ENCODE measurements at places on chromosomes 5 and 9.

GRCh38 chr9:34578241-34579103 is 11.1 kb downstream of the CNTFR start:
- DNase-seq, result no peak

- DNase-seq, result no peak
Observed at GRCh38 chr9:87122947-87123685, 175.8 kb upstream of the GAS1 start.

DNA sequence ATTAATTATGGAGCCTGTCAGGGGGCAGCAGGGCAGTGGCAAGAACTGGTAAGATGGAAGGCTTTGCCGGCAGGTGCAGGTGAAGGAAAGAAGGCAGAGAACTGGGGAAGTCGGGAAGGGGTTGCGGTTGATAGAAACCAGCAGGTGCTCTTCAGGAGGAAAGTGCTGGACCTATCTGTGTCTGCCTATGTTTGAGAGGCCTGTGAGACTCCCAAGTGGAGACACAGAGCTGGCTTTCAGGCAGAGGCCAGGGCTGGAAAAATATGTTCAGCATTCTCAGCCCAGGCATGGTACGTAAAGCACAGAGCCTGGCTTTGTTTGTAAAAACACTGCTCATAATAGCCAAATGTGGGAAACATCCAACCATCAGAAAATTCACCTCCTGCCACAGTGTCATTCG is 69.5 kb downstream of the S1PR3 start:
- no peak for DNase-seq

DNA sequence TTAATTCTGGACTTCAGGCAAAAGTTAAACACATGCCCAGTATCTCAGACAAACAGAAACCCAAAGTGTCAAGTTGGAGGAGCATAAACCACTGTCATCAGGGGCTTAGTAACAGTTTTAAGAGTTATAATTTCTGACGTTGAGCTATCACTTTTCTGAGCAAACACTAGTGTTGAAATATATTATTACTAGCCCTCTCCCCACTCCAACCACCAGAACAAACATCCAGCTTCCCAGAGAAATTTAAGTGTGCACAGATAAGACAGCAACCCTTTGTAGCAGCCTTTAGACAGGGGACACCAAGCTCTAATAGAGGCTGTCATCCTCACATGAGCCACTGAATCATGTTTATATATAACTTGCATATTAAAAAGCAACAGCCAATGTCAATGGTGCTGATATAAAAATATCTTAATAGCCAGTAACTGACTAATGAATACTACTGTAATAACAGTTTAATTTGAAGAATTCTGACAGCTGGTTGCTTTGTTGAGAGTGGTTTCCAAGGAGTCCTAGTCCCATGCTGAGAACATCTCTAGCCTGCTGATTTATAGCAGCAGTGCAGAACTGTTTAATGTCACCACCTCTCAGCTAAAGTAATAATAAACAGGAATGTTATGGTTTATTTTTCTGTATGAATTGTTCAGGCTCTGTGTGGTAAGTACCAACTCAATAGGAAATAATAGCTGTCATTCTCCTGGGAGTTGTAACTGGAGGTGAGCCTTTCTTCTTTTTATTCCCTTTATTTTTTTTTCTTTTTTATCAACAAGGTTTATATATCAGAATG is 528.7 kb upstream of the ZNF608 start:
- no peak for DNase-seq

- no peak for DNase-seq
Observed at GRCh38 chr5:146151970-146152369, 30.5 kb downstream of the LARS1 start.

- no peak for DNase-seq
Observed at GRCh38 chr5:113166261-113166660, 189.7 kb downstream of the DCP2 start.

GRCh38 chr9:8011974-8012373 is 212.4 kb upstream of the DMAC1 start:
- no peak for DNase-seq

GRCh38 chr5:110441035-110441434 is 285.4 kb downstream of the TMEM232 start:
- peak; percentile 4 for DNase-seq

GRCh38 chr5:141475625-141476131 is at the start of gene PCDHGC3:
Gene PCDHGC3 (plus strand): TSS chr5:141475966. CDS start chr5:141476117, 151 bp downstream.
- peak; percentile 94 for DNase-seq

- DNase-seq, result no peak
Observed at GRCh38 chr5:65440456-65440855, 41.3 kb downstream of the ADAMTS6 start.

GRCh38 chr5:123561230-123561629 is 49.3 kb downstream of the CSNK1G3 start:
- DNase-seq, result no peak

GRCh38 chr5:178467568-178468195 is 122.5 kb downstream of the COL23A1 start:
- peak; percentile 71 for DNase-seq

- no peak for DNase-seq
Observed at GRCh38 chr9:37984278-37984671, 80.3 kb upstream of the SLC25A51 start.

DNA sequence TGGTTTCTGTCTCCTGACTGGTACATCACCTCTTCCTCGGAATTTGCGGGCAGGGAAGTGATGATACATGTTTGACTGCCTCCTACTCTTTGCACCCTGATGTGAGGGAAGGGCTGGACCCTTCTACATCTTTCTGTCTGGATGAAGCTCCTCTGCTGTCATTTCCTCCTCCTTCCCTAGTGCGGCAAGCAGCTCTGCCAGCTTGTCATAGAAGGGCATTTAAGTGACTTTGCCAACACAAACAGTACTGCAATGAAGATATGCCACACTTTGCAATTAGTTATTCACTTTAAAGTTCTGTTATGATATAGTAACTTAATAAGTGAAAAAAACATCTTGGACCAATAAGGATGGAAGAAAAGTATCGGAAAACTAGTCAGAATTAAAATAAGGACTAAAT is 48.5 kb upstream of the ABL1 start:
- DNase-seq, result no peak

DNA sequence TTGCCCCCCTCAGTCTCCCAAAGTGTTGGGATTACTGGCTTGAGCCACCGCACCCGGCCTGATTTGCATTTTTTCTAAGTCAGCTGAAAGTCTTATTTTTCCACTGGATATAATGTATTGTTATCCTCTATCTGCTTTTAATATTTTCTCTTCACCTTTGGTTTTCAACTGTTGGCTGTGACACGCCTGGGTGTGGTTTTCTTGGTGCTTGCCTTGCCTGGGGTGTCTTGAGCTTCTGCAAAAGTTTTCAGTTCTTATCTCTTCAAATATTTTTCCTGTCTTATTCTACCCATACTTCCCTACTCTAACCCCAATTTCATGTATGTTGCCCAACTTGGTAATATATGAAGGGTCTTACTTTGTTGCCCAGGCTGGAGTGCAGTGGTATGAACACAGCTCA is 4.3 kb upstream of the MXD3 start:
- no peak for DNase-seq

- no peak for DNase-seq
Observed at GRCh38 chr9:123372766-123373446, 16.9 kb downstream of the CRB2 start.

GRCh38 chr5:162886717-162887116 is 550.7 kb upstream of the CCNG1 start:
- DNase-seq, result no peak

DNA sequence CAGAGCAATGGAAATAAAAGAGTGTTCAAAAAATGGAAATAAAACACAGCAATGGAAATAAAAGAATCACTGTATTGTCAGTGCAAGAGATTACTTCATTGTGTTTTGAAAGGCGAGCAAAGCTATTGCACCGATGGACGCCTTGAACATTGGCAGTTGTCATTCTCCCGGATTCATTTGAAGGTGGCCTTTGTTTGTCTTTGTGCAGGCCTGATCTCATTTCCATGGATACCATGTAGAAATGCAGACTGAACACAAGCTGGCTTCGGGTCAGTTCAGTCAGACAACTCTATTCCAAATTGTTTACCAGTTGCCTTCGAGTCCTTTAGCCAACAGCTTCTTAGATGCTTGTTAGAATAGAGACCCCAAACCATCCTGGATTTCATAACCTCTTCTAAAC is 8.3 kb downstream of the ITGA2 start:
- no peak for DNase-seq

- no peak for DNase-seq
Observed at GRCh38 chr5:166342402-166342801, 1949.0 kb upstream of the WWC1 start.

DNA sequence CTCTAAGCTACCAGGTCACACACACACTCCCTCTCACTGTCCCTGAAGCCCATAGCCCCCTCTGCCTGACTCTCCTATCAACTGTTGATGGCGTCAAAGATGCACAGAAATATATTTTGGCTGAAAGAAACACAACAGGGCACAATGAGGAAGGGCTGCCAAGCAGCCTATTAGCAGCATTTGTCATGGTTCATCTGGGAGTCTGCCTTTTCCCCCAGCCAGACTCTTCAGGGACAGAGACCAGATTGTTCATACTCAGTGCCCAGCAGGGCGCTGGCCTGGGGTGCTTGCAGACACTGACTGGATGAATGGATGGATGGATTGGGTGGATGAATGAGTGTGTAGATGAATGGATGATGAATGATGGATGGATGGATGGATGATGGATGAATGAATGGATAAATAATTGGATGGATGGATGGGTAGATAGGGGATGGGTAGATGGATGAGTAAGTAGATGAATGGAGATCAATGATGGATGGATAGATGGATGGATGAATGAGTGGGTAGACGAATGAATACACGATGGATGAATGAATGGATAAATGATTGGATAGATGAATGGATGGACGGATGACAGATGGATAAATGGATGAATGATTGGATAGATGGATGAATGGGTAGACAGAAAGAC is 90.5 kb downstream of the ADAMTS2 start:
- DNase-seq, result no peak

DNA sequence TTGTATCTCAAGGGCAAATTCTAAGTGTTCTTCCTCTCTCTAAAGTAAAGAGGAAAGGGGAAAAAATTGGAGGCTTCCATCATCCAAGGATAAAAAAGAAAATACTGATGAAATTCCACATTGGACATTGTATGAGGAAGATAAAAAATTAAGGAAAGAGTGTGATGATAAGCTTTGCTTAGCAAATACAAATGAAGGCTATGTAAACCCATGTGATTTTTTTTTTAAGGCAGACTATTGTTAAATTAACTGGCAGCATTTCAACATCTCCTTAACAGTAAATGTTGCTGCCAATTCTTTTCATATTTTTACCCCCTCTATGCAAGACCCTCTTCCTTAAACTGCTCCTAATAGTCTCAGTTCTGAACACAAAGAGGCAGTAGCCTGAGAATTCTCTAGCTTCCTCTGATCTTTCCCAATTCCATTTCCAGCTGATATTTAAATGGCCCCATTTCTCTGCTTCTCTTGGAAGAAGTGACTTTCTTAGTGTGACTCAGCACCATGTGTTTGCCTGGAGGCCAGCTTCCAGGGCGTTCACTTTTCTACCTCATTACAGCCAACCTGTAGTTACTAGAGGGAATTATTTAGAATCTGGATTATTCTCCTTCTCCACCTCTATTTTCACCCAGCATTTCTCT is 159.7 kb downstream of the TLE1 start:
- no peak for DNase-seq

DNA sequence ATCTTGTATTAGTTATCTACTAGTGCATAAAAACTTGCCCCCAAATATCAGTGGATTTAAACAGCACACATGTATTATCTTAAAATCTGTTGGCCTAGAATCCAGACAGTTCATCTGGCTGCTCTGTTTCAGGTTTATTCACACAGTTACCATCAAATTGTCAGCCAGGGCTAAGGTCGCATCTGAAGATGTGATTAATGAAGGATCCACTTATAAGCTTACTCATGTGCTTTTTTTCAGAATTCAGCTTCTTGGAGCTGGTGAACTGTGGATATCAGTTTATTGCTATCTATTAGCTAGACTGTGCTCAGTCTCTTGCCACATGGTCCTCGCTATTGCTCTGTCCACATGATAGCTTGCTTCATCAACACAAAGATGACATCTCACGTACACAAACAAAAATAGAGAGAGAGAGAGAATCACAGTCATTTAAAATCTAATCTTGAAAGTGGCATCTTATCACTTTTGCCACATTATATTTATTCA is 81.5 kb downstream of the PRDM9 start:
- no peak for DNase-seq

GRCh38 chr9:90883661-90884060 is 82.0 kb downstream of the SYK start:
- DNase-seq, result no peak

DNA sequence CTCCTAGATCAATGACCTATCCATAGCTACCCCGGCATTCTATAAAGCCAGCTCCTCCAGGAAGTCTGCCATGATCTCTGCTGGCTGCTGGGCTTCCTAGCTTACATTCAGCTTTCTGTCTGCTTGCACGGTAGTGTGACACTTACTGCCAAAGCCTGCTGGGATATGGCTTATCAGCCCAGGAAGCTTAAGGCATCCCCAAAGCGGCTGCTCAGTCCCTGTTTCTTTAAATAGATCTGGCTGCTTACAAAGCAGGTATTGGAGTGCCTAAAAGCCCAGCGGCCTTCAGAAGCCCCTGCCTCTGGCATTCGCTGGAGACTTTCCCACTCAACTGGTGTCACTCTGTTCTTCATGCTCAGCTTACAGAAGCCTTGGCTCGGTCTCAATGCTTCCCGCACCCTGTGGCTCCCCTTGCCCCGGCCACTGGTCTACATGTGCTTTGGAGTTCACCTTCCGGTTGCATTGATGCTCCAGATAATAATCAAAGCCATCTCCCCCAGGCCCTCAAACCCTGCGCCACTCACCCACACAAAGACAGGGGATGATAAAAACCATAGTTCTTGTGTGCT is 31.3 kb upstream of the STRBP start:
- DNase-seq, result no peak

- no peak for DNase-seq
Observed at GRCh38 chr9:131276094-131276888, at the start of gene FAM78A. Gene FAM78A (minus strand): TSS chr9:131276510. CDS start chr9:131276179, 331 bp downstream.
